H4 (cell line): ENCODE measurements at places on chromosomes 2 and 18. TPM values are rescaled to one million over a fixed set of nuclear protein-coding genes. Genes with fewer than 3 reads are reported as not detected.

- no peak for DNase-seq
These were observed 949 bp downstream of the CDC42EP3 start for GRCh38 chr2:37670378-37671008.

- no peak for DNase-seq
These were observed 52.6 kb downstream of the SH3BP4 start for GRCh38 chr2:235004329-235004903.

DNA sequence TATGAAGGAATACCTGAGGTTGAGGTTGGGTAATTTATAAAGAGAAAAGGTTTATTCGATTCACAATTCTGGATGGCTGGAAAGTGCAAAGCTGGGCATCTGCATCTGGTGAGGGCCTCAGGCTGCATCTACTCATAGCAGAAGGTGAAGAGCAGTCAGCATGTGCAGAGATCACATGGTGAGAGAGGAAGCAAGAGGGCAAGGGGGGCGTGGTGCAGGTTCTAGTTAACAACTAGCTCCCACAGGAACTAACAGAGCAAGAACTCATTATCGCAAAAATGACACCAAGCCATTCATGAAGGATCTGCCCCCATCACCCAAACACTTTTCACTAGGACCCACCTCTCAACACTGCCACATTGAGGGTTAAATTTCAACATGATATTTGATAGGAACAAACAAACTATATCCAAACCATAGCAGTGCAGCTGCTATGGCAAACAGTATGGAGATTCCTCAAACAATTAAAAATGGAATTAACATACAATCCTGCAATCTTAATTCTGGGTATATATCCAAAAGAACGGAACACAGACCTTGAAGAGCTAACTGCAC is 72.8 kb upstream of the LDLRAD4 start:
- no peak for DNase-seq

DNA sequence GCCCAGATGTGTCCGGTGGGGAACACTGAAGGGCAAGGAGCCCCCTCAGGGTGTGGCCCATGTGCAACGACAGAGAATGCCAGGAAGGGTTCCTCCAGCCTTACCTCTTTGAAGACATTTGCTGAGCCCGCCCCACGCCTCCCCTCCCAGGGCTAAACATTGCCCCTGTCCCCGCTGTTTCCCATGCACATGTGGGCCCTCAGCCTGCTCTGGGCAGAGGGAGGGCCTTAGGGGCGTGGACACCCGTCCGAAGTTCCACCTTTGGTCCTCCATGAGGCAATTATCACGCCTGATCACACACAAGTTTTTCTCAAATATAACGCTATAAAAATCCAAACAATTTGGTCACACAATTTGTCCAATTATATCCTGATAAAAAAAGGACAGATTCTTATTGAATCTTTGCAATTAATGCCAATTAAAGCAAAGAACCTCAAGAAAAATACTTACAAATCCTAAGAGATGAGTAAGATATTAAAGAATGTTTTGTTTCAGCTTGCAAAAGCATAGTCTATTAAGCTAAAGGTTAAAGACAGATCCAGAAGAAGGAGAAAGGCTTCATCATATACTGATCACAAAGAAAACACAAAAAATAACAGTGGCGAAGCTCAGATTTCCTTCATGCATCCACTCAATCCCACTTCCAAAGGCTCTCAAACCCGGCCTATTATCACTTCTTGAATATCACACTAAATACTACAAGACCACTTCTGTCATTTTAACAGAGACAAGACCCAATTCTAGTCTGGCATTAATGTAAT is 55.2 kb upstream of the LDLRAD4 start:
- DNase-seq = no peak

GRCh38 chr2:63772061-63772460 is 69.6 kb upstream of the UGP2 start:
- no peak for DNase-seq

DNA sequence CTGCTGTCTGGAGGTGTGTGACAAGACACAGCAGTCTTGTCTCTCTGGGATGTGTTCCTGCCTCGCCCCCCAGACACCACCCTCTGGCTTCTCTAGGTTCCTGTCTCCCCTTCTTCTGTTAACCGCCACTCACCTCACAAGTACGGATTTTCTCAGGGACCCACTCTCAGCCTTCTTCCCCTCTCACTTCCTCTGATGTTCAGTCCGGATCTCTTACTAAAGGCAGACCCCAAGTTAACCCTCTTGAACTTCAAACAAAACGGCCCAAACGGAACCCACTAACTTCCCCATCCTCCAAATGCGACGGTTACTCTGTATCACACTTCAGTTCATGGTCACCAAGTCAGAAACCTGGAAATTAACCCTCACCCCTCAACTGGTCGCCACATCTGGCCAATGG is 32.0 kb downstream of the B4GALT6 start:
- no peak for DNase-seq

DNA sequence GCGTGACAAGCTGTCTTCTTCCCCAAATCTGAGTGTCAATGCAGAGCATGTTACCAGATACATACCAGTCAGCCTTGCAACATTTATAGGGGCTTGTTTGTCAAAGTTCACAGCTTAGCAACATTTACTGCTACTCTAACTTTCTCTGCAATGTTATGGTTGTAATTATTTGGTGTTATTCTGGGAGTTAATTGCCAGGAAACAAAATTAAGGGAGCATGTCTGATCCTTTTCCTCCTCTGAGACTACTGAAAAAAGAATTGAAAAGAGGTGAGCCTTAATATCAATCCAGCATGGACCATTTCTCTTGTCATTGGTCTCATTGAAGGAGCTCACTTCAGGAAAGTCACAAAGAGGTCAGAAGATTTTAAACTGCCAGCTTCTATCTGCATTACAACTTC is 465.6 kb upstream of the LINC00305 start:
- DNase-seq = no peak

- DNase-seq = no peak
These were observed 4.2 kb upstream of the CCNYL1 start for GRCh38 chr2:207706936-207707860.

- DNase-seq = no peak
These were observed 1569.5 kb upstream of the NXPH2 start for GRCh38 chr2:140349695-140350094.

DNA sequence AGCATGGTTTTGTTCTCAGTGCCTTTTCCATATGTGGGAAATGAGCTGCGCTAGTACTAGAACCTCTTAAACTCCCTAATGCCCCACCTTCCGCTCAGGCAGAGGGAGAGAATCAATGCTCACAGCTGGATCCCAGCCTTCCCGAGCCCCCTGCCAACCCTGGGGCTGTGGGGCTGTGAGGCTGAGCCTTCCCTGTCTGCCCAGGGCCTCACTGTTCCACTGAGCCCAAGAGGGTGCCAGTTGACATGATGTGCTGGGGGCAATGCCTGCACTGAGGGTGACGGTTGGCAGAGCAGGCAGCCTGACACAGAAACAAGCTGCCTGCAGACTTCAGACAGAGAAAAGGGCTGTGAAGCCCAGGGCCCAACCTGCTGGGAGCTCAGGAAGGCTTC is 602.4 kb upstream of the RAB6C start:
- no peak for DNase-seq

GRCh38 chr2:10311736-10312135 is 9.0 kb downstream of the HPCAL1 start:
- no peak for DNase-seq

- DNase-seq = no peak
These were observed 8.5 kb downstream of the SP9 start for GRCh38 chr2:174343343-174343622.

- DNase-seq = no peak
These were observed 306.6 kb downstream of the PTH2R start for GRCh38 chr2:208713066-208713745.

DNA sequence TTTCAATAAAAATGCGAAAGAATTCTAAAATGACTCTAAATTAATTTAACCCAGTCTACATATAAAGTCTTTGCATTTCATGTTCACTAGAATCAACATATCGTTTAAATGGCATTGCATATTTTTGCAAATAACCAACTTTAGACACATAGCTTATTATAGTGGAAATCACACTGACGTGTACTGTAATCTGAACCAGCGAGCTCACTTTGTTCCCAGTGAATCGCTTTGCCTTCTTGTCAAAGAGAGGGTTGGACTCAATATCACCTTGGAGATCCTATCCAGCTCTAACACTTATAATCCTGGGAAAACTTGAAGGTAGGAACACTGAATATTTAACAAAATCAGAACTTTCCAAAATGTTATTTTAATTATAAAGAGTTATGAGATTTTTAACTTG is 108.2 kb downstream of the GALNT1 start:
- no peak for DNase-seq

DNA sequence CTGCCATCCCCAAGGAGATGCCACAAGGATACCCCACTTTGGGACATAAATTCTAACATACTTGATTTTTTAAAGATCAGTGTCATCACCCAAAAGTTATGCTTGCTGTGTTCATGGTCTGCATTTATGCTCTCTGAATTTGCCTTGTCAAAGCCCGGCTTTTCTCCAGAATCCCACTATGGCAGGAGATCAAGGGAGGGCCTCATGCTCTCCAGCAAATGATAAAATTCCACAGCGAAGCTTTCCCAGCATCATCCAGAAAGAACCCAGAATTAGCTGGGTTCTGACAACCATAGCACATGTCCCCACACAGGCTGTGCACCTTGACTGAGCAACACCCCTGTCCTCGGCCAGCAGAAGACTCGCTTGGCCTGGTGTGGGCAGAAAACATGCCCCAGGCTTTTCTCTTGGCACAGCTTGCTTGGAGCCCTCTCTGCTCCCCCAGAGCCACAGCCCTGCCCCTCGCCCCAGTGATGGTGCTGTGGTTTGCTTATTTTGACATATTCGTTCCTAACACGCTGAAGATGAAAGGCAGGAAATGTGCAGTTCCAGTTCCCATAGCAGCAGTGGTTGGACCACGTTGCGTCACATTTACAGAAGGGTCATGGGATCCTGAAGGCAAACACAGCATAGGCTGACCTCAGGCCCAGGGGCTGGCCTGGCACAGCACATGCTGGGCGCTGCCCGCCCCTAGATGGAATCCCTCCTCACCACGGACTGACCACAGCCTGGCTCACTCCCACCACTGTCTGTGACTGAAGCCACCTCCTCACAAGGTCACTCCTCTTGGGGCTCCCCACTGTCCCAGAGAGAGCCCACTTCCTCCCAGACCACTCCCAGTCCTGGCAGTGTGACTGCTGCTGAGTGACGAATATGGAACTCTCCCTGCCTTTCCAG is 14.1 kb upstream of the CHRNA1 start:
- DNase-seq = peak; percentile 97

DNA sequence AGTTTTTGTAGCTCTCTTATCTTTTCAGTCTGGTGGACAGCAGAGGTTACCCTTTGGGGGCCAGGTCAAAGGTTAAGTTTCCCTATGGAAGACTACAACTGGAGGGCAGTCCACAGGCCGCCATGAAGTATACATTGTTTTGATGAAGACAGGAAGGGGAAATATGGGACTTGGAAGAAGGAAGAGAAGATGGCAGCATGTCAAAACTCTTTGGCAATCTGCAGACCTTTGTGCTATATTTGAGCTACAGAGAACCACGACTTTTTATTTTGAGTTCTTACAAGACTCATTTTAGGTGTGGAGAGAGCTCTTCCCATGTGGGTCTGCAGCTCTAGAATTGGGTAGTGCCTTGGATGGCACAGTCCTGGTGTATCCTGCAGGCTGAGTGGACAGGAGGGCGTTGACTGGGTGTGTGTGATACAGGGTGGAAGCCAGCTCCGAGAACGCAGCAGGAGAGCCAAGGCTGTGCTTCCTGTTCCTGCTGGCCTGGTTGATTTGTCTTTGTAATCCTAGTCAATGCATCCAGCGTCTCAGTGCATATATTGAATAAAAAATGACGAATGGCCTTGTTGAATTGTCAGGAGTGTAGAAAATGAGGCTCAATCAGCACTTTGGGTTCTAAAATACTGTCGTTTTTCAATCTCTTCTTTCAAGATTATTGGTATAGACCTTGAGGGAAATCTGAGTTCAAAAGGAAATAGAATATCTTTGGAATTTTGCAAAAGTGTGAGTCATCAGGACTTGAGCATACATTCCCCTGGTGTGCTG is 11.5 kb downstream of the ITGA6 start:
- no peak for DNase-seq

DNA sequence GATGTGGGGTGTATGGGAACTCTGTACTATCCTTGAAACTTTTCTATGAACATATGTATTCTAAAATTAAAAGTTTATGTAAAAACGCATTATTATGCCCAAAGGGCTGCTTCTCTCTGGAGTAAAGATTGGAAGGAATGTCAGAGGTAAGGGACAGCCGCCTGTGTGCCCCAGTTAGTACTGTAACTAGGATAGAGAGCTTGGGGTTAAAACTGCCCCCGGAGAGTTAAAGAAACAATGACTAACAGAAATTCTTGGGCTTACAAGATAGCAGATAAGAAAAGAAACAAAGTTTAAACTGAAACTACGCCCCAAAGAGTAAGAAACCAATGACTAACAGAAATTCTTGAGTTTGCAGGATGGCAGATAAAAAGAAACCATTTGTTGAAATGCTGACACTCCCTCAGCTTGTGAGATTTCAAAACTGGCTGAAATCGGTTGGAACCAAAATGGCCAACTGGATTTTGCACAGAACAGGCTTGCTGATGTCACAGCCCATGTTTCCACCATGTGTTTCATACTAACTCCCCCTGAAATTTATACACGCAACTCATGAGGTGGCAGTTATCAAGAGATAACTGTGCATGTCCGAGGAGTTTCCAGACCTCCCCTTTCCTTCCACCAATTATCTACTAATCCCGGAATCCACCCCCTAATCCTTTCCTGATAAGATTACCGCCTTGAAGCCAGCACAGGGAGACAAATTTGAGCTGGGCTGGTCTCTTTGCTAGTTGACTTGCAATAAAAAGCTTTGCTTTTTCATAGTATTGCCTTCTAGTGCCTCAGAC is 8.7 kb upstream of the TXNDC2 start:
- peak; percentile 87 for DNase-seq

- no peak for DNase-seq
These were observed 14.7 kb upstream of the ATP6V1B1 start for GRCh38 chr2:70921031-70921430.

- no peak for DNase-seq
These were observed 47.8 kb upstream of the CREB1 start for GRCh38 chr2:207481924-207482323.

DNA sequence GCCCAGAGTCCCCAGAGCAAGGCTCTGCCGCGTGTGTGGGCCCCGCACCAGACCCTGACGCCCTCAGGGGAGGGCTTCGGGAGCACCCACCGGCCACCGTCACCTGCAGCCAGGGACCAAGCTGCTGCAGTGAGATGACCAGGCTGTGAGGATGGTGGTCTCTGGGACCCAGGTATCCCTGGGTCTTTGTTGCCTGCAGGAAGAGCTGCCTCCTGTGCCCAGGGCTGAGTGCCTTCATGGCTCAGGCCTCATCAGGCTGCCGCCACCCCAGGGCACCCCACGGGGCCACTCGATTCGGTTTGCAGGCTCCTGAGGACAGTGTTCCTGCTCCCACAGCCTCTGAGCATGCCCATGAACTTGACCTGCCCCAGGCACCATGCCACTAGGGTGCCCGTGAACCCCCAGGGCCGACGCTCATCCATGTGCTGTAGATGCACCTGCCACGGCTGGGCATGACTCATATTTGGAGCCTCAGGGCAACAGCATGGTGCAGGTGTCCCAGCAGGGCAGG is 109.8 kb downstream of the FAM210A start:
- DNase-seq = no peak

RIT2 gene
- 2.1 and 5.1 TPM in 2 replicates for total RNA-seq

TSPYL6 gene
- not detected in 2 replicates for total RNA-seq

ERBB4 gene
- total RNA-seq = 0.04 and 0.33 TPM in 2 replicates
